ENCODE measurements at places on chromosomes 3 and 15.

DNA sequence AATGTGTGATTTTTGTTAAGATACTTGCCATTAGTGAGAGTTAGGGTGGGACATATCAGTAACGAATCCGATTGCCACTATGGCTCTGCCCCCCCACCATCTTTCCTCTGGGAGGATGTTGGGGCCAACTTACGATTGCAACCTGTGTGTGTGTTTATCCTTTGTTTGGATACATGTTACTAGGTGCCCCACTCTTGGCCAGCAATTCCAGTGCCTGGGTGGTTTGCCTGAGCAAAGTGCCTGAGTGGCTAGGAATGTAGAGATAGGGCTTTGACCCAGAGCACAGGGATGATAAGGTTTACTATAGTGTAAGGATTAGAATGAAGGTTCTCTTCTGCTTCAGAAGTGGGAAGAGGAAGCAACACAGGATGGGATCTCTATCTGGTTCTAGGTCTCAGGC, 231.8 kb downstream of the TP63 start:
- no peak for DNase-seq

DNA sequence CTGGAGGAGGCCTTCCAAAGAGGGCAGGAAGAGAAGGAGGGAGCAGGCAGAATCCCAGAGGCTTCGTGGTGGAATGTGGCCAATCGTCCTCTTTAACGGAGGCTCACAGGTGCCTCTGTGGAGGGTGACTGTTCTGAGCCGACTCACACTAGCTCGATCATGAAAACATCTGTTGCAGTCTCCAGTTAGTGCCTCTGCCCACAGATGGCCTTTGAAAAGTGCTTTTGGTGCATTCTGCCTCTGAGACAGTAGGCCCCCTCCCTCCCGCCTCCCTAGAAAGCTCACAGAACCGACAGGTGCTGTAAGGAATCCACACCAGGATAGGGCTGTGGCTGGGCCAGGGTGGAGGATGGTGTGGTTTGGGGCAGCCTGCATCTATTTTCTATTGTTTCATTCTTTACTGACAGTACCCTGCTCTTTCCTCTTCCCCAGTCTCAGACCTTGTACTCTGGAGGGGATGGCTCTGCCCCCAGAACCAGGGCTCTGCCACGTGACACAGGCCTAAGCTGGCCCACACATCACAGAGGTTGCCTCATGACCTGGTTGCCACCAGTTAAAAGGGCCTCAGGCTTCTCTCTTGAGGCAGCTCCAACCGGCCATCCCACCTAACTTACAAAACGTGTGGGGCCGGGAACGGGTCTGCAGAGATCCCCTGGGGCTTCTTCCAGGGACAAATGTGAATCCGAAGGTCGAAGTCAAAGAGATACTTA, 27.2 kb upstream of the PIGZ start:
- DNase-seq, result no peak

- DNase-seq, result no peak
Observed at GRCh38 chr3:36514171-36514570, 133.9 kb downstream of the STAC start.

GRCh38 chr15:65081270-65081669, 4.7 kb downstream of the KBTBD13 start:
- no peak for DNase-seq

DNA sequence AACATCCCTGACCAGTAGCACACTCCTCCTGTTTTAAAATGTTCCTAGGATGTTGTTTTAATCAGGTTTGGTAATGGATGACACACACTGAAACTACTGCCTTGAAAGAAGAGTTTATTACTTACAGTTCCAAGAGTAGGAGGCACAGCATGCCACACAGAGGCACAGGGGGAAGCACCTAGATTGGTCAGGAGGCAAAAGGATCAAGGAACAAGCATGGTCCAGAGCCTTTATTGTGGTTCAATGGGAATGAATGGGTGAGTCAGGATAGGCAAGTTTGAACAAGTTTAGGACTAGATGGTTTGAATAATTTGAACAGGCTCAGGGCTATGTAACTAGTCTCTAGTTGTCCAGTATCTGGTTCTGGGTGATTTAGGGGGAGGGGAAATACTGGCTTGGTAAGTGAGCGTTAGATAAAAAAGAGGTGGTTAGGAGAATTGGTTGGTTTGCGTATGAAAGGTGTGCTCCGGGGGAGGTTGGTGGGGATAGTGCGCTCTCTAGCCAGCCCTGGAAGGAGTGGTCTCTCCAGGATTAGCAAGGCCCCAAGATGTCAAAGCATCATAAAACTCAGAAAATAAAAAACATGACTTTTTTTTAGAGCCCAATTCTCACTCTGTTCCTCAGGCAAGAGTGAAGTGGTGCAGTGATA, 35.1 kb downstream of the TMOD3 start:
- no peak for DNase-seq

Data from NCI-H1105 treated with DMSO at 0.1 percent for 48 hours (cell line).